Activated naive CD4-positive, alpha-beta T cell treated with anti-CD3 and anti-CD28 coated beads, Interleukin-2, amount 50 U/mL, for 72 hours (primary cell): ENCODE measurements at places on chromosomes 2 and 18. TPM values are rescaled to one million over a fixed set of nuclear protein-coding genes. Genes with fewer than 3 reads are reported as not detected.

DNA sequence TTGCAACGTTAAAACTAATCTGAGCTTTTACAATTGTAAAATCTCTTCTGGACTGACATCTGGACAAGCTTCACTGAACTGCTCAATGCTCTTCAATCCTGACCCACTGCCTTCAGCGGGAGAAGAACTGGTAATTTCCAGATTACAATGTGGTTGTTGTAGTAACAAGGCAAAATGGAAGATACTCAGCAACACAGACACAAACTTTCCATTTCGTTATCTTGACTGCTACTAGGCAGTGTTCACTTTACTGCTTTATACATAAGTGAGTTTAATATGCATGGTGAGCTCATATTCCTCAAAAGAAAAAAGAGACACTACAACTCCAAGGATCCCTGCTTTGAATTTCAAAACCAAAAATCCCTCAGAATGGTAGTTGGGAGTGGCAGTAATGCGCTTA, 51.9 kb downstream of the GRB14 start:
- DNase-seq = no peak

- DNase-seq = no peak
Measured at GRCh38 chr2:65075605-65076344, 19.6 kb downstream of the CEP68 start.

DNA sequence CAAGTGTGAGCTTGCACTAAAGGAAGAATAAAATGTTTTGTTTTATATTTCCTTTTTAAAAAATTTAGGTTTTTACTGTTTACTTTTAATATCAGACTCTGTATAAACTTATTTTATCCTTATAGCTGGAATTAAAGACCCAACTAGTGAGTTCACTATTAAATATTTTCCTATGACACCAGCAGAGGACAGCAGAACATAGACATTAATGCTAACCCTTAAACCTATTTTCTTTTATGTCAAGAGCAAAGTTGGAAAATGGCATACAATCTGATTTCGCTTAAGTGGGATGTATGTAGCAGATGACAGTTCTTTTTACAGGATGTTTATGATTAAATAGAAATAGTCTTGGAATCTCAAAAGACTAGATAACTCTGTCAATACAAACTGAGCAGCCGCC, 188.2 kb upstream of the XIRP2 start:
- no peak for DNase-seq

DNA sequence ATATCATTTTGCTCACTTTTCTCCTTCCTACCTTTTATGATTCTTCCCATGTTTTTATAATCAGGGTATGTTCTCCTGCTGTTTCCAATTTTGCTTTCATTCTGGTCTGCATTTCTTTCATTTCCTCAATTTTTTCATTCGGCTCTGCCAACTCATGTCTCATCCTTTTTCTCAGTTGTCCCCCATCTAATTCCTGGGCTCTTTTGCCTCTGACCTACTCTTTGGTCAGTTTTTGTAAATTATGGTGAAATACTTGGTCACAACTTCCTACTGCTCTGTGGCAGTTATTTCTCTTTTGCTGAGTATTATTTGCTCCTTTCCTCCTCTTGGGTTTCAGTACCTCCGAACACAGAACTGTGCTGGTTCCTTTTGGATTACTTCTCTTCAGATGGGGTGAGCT, 27.5 kb downstream of the MYO7B start:
- no peak for DNase-seq

CENPA gene
- 26.9 TPM for total RNA-seq

CLIP4 gene
- total RNA-seq = 27.7 TPM
